Kidney glomerular epithelial cell (primary cell): ENCODE measurements at places on chromosomes 7 and 10.

DNA sequence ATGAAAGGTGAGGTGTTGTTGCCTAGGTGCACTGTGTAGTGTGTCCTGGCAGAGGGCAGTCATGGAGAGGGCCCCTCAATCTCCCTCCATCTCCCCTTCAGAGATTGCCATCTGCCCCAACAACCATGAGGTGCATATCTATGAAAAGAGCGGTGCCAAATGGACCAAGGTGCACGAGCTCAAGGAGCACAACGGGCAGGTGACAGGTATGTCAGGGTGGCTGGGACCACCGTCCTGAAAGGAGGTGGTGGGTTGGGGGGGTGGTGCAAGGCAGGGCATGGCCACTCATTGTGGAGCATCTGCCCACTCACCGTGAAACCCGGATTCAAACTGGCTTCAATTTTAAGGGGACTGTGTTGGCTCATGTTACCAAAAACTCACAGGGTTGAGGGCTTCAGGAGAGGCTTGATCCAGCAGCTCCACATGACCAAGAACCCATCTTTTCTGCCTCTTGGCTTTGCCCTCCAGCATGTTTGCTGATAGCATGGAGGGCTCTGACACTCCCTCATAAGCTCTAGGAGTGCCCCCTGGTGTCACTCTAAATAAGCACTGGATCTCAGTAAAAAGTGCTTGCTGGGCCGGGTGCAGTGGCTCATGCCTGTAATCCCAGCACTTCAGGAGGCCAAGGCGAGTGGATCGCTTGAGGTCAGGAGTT is 12.2 kb downstream of the ARPC1B start:
- no peak for DNase-seq

- no peak for DNase-seq
Observed at GRCh38 chr10:131694781-131695495, 205.9 kb upstream of the PPP2R2D start.

DNA sequence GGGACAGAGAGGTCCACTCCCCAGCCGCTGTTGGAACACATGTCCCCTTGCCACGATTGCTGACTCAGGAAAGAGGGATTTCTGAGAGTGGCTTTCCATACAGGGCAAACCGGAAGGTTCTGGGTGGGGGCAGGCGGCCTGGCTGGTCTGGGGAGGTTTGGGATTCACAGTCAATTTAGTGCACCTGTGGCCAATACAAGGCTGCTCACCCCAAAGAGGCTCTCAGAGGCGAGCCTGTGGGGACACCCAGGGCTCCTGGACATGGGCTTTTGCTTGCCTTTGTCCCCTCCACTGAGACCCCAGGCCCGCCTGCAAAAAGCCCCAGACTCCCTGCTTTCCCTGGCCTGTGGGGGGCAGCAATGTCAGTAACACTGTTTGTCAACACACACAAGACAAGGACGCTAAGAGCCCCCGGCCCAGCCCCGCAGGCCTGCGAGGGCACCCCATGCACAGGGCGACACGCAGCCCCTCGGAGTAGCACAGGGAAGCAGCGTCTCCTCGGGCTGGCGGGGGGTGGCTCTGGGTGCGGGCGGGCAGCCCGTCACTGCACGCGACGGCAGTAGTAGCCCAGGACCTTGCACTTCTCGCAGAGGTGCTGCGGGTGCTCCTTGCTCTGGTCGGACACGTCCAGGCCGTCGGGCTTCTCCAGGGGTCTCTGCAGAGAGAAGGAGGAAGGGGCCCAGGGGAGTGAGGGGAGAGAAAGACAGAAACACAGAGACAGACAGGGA is 38.7 kb downstream of the PPIF start:
- DNase-seq, result no peak

DNA sequence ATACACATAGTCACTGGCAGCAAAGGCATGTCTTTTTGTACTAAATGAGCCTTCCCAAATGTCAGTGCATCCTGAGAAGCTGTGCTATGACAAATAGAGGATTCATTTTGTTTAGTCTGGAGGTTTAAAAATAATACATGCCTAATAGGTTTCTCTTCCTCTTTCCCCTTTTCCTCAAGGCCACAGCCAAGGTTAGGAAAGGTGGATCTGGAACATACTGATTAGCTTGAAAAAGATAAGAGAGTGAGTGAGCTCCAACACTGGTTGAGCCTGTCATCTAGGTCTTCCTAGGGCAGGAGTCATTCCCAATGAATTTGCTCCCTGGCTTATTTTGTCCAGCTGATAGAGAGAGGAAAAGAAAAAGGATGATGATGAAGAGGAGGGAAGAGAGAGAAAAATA is 14.4 kb upstream of the SP4 start:
- DNase-seq, result no peak

DNA sequence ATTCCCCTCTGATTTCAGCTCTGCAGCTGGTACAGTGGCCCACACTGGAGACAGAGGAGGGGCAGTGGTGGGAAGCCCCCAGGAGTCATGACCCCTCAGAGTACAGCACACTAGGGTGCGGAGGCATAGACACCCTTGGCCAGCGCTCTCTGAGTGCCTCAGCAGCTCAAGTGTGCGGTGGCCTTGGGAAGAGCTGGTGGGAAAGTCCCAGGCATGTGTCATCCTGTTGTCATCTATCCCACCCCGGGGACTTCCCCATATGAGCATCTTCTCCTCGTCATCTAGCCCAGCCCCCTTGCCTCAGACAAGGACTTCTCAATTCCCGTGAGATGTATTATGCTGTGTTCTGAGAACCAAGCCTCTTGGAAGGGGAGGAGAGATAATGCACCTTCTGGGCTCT is 15.6 kb upstream of the PPIF start:
- DNase-seq, result peak; percentile 83

- no peak for DNase-seq
Observed at GRCh38 chr7:18958627-18959026, 158.8 kb downstream of the TWIST1 start.

GRCh38 chr7:117111535-117111934 is 158.2 kb downstream of the ST7 start:
- DNase-seq, result no peak

DNA sequence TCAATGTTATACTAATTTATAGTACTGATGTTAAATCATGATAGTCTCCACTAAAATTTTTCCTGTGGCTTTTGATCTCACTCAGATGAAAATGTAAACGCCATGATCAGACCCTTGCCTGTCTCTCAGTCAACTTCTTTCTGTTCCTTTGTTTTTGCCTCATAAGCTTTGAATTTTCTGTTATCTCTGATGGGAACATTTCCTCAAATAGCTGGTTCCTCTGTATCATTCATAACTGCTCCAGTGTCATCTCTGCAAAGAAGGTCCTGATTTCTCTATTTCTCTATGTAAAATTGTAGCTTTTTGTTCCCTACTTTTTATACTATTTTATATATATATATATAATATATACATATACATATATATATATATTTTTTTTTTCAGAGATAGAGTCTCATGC is 67.5 kb downstream of the GPR141 start:
- DNase-seq, result no peak

DNA sequence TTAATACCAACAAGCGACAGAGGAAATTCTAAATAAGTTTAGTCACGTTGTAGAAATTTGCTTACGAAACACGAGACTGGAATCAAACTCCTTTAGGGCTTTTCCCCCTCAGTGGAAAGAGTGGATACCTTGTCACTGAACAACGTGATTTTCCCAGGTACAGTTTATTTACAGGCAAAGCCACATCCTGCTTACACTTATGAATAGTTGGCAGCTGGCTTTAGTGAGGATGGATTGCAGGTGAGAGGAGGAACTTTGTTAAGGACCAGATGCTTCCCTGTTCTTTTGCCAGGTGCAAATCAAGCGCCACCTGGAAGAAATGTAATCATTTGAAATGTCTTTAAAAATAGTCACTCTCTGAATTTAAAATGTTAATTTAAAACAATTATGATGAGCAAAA is 282.4 kb downstream of the ADARB2 start:
- DNase-seq, result no peak

- DNase-seq, result no peak
Observed at GRCh38 chr7:82841828-82842227, 320.9 kb downstream of the PCLO start.

DNA sequence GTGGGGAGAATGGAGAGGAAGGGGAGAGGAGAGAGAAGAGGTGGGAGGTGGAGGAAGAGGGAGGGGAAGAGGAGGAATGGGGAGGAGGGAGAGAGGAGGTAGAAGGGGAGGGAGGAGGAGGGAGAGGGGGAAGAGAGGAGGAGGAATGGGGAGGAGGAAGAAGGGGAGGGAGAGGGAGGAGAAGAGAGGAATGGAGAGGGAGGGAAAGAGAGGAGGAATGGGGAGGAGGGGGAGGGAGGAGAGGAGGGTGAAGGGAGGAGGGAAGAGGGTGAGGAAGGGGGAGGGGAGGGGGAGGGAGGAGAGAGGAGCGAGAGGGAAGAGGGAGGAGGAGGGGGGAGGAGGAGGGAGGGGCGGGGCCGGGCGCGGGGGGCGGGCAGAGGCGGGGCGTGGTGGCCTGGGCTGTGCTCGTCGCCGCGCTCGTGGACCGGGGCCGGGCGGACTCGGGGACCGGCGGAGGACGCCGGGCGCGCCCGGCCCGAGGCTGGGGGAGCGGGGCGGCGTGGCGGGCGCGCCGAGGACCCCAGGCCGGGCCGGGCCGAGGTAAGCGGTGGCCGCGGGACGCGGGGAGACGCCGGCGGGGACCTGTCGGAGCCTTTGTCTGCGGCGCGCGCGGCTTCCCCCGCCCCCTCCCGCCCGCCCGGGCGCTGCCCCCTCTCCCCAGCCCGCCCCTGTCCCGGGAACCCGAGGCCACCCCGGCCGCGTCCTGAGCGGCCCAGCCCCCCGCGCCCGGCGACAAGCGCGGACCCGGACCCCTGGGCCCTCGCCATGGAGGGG is at the start of gene SLC29A4:
Gene SLC29A4, plus strand, starts transcription at position 401 of the 774 bp plus-strand sequence. CDS start 4,874 bp downstream, outside the sequence.
- DNase-seq, result no peak

DNA sequence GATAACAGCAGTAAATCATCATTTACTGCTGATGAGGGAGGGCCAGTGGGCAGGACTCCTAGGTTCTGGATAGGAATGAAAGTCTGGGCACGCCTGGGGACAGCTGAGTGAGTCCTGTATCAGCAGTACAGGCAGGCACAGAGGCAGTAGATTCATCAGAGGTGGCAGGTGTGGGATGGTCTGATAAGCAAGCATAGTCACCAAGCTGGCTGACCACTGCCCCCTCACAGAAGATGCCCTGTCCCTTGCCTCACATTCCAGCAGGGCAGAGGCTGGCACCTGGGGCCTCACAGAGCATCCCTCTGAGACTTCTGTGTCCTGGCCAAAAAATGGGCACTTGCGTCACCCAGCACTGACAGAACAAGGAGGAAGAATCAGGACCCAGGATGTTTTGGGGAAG is 23.2 kb upstream of the ACSM6 start:
- DNase-seq, result no peak

DNA sequence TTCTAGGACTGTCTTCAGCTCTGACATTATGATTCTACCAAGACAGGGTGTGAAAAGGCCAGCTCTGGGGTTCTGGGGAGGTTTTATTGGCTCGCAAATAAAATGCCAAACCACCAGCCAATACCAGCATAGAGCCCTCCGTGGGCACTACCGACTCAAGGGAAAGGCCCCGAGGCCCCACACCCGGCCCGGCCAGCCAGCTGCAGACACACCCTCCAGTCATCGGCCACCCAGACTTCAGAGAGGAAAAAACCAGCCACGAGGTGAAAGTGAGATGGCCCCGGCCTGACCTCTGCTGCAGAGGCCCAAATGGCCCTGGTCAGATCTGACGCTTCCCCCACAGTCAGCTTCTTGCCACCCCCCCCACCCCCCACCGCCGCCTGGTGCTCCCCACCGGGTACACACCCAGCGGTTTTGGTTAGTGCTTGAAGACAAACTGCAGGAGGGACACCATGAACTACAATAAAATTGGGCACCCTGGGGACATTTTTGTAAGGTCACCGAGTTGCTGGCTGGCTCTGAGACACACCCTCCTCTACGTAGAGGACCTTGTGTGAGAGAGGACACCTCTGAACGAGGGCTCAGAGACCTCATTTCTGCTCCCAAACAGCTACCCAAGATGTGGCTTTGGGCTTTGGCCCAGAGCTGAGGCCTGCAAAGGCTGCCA is 79.9 kb downstream of the PRKAG2 start:
- DNase-seq, result no peak

DNA sequence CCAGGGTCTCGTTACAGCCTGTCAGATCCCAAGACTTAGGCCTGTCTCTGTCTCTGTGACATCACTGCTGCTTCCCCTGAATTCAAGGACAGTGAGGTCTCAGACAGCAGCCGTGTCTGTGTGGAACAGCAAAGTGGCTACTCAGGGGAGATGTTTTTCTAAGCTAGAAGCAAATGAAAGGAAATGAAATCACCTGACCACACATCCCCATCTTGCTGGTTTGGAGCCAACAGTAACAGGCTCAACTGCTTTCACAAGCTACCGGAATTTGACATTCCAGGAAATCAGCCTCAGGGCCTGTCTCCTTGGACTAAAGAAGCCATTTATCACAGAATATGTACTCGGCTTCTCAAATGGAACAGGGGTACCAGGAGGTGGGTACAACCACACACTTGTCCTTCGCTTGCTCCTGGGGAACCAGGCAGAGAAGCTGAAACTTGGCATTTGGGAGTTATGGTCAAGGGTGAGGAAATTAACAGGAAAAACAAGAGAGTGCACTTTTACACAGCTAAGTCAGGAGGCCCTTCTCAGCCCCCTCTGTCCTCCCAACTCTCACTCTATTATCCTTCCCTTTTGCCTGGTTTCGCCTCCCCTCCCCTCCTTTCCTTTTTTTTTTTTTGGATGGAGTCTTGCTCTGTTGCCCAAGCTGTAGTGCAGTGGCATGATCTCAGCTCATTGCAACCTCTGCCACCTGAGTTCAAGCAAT is 73.2 kb downstream of the SPDYE5 start:
- DNase-seq, result peak; percentile 94

GRCh38 chr7:49878089-49878488 is 104.7 kb downstream of the VWC2 start:
- no peak for DNase-seq

DNA sequence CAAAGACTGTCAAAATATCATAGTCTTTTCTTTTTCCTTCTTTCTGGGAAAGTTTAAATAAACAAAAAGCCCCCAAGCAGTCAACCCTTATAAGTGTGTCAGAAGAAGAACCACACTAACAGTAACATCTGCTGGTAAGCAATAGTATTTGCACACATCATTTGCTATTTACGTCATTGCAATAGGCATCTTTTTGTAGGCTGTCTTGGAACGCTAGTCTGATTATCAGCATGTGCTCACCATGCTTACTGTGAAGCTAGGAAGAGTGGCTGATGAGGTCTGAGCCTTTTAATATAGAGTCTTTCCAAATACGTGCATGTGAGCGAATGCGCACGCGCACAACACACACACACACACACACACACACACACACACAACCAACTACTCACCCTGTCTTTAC is 599.0 kb upstream of the TPK1 start:
- DNase-seq, result no peak
